ENCODE measurements at places on chromosomes 2 and 18.

- peak; percentile 1 for DNase-seq
Observed at GRCh38 chr2:80238692-80239469, 65.7 kb downstream of the LRRTM1 start.

GRCh38 chr2:66805016-66805865 lies 370.3 kb downstream of the MEIS1 start:
- no peak for DNase-seq

DNA sequence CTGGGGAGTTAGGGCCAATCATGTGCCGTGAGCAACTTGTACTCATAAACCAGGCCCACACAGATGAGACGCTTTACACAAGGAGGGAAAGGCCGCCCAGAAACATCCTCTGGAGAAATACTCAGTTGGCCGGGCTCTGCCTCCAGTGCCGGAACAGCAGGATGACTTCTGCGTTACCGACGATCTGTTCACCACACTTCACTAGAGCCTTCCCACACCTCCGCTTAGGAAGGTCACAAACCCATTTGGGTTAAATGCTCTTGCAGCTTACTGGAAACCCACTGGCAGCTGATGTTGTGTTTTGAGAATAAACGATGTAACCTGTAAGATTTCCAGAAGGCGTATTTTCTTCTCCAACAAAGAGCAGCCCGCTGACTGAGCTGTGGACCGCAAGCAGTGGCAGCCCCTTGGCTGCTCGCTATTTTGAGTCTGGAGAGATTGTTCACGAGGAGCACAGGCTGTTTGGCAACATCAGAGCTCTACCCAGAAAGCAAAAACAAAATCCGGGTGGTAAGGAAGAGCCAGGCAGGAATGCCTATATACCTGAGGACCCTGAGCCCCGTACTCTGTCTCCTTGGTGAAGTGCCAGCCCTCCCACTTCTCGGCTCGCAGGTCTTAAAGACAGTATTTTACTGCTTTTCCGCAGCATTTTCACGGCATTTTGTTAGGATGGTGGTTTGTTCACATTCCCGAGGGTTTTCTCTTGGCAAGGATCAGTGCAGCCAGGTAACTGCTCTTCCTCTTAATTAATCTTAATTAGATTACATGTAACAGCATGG lies 44.0 kb downstream of the COLEC12 start:
- DNase-seq: no peak

DNA sequence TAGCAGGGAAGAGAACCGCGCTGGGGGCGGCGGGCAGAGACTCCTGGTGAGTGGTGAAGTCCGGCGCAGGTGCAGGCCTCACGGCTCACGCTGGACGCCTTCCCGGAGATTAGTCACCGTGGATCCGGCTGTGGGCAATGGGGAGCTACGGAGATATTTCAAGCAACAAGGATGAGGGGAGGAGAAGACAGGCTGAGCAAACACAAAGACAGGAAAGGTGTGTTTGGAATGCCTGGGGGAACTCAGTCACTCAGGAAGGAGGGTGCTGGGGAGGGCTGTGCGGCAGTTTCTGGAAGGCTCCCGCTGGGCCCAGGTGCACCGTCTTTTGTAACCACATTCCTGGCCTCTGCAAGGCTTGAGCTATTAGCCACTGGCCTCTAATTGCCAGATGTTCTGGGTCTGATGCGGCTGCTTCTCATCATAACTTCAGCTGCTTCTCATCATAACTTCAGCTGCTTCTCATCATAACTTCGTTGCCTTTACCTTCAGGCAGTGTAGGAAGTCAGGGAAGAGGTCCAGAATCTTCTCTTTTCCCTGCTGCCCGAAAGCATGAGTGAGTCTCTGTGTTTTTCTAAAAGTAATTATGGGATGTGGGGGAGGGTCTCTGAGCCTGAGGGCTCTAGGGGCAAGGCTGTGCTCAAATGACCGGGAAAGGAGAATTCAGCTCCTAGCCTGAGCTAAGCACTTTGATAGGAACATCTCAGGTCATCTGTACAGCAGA lies 118.9 kb downstream of the PXDN start:
- DNase-seq: no peak

DNA sequence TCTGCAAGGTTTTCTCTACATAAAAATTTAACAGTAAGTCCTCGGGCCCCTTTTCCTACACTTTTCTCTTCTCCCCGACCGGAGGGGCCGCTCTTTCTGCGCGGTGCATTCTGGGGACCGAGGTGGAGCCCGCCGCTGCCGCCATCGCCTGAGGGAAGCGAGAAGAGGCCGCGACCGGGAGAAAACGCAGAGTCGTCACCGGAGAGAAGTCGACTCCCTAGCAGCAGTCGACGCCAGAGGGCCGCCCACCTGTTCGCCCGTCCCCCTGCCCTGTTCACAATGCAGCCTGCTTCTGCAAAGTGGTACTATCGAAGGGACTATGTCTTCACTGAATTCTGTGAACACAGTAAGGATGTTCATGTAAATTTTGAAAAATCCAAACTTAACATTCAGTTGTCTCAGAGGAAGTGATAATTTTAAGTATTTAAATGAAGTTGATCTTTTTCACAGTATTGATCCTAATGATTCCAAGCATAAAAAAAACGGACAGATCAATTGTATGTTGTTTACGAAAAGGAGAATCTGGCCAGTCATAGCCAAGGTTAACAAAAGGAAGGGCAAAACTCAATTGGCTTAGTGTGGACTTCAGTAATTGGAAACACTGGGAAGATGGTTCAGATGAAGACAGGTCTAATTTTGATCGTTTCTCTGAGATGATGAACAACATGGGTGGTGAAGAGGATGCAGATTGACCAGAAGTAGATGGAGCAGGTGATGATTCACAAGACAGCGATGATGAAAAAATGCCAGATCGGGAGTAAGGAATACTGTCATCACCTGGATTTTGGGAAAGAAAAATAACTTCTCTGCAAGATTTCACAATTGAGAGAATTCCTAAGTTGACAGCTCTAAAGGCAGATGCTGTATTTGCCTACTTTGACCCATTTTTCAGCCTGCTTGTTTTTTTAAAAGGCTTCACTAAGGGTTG lies 55.8 kb downstream of the ASXL2 start:
- peak; percentile 47 for DNase-seq

DNA sequence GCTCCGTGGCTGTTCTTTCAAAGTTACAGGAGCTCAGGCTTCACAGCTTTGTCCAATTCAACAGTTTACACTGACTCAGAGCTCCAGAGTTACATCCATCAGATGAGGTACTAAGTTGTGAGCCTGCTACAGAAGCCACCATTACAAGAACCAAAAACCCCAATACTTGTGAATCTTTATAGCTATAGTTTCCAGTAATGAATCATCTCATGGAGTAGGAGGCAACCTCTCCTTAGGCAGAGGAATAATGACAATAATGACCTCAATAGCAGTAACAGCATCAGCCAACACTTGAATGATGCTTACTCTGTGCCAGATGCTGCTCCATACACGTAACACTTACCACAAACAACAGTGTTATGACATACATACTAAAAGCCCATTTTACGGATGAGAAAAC lies 3.6 kb downstream of the ZC3H8 start:
- no peak for DNase-seq

Measured in activated CD4-positive, alpha-beta T cell treated with anti-CD3 and anti-CD28 coated beads, Interleukin-2, amount 50 U/mL, for 4 hours (primary cell).